NCI-H187 (cell line): ENCODE measurements at places on chromosomes 5 and 9.

- DNase-seq = no peak
Measured at GRCh38 chr9:131889437-131890251, 149.8 kb upstream of the RAPGEF1 start.

DNA sequence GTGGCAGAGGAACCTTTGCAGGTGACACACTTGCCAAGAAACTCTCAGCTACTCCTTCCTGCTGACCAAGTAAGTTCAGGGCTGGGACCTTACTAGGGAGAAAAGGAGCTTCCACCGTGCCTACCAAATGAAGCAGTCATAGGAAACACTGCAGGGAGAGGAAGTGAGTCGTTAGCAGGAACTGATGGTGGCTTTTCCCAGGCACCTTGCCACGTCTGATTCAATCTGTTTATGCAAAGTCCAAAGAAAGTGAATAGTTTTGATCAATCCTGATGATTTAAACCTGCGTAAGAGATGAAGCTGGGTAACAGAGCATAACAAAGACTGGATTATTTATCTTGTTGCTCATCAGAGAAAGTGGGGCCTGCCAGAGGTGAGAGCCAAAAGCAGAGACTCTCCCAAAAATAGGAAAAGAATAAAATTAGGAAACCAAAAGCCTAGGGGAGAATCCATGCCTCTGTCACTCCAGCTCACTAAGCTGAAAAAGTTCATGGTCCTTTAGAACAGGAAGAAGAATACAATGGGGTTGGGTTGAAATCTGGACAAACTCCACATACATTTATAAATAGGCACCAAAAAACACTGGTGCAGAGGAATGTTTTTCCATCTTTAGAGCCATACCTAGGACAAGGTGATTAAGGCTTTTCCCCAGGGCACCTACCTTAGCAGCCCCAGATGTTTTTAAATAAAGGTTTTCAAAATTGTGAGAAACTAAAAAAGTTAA is 9.3 kb upstream of the PFDN1 start:
- DNase-seq = no peak

DNA sequence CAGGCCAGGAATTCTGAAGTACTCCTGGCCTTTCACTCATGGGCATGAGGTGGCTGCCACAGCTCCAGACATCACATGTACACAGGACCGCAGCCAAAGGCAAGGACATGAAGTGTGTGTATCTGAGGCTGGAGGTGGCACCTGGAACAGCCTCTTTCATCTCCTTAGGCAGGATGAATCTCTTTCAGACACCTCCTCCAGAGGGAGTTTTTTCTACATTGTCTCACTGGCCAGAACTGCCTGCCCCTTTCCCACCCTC is 142.8 kb downstream of the BARX1 start:
- no peak for DNase-seq

GRCh38 chr5:14665949-14666348 is 1.4 kb downstream of the OTULIN start:
- DNase-seq = no peak

GRCh38 chr9:109865521-109865920 is 85.5 kb downstream of the PALM2AKAP2 start:
- DNase-seq = no peak

- no peak for DNase-seq
Measured at GRCh38 chr9:37264539-37264938, 144.2 kb downstream of the ZCCHC7 start.

GRCh38 chr5:135208555-135208902 is 174.5 kb upstream of the PITX1 start:
- DNase-seq = no peak

DNA sequence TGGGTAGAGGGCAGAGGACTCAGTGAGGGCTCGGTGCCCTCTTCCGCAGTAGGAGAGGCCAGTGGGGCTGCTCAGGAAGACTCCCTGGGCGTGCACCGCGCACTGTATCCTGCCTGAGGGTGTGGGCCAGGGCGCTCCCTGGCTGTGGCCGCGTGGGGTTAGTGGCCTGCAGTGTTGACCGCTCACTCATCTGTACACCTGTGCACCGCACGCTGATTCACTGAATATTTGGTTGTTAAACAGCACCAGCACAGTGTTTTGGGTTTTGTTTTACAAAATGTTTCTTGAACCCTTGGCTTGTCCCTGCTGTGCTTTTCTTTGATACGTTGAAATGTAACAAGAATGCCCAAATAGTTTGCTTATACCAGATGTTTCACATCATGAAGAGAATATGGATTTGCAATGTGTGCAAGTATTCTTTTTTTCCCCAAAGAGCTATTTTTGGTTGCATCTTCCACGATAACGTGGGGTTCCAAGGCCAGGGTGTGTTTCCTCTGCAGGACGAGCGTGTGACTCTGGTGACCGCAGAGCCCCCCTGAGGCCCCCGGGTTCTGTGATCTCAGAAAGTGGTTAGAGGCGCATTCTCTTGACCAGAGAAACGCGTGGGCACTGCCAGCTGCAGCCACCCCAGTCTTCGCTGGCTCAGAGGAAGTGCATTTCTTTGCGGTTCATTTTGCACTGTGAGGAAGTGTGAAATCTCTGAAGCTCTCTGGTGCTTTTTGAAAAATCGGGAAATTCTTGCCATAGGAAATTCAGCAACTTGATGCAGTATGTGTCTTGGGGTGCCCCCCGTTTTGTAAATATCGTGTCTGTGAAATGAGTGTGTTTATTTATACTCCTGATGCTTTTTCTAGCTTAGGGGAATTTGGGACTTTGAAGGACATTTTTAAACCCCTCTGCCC is 46.9 kb downstream of the AHRR start:
- no peak for DNase-seq

DNA sequence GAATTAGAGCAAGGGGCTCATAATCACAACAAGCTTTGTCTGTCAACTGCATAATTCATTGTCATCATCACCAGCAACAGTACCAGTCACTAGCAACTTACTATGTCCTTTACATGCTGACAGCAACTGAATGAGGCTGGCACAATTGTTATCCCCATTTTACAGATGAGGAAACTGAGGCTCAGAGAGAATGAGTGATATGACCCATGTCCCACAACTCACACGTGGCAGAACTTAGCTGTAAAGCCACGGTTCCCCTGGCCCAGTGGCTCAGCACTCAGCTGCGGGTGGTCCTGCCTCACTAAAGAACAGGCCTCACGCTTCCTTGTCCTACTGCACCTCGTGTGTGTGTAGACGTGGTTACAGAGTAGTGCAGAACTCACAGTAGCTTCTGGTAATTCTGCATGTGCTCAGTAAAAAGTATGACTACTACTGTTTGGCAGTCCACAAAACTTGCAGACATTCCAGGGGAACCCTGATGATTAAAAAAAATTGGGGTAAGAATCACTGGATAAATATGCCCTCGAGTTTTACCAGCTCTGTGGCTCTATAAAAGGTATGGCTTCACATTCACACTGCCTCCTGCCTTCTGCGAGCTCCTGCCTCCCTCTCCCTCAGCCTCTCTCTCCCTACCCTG is 30.2 kb downstream of the AFAP1L1 start:
- DNase-seq = no peak

- DNase-seq = no peak
Measured at GRCh38 chr9:19995619-19996018, 206.8 kb upstream of the SLC24A2 start.

- no peak for DNase-seq
Measured at GRCh38 chr5:152942633-152943336, 537.7 kb upstream of the NMUR2 start.

DNA sequence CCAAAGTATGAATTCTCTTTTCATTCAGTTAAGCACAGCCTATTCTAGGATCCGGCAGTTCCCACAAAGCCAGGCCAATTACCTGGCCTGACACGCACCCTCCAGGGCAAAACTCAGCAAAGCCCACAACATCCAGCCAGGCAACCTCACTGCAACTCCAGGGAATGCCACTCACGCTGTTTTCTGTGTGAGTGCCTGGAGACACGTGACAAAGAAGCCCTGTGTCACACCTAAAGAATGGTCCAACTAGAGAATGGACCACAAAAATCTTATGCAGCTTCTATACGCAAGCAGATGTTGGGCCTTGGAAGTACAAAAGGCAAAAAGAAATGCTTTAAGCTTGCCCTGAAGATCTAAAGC is 20.2 kb downstream of the RETREG1 start:
- DNase-seq = no peak

- DNase-seq = no peak
Measured at GRCh38 chr5:93532370-93532769, 48.6 kb downstream of the NR2F1-AS1 start.
